NCI-H146 (cell line): ENCODE measurements at places on chromosomes 16 and 17.

DNA sequence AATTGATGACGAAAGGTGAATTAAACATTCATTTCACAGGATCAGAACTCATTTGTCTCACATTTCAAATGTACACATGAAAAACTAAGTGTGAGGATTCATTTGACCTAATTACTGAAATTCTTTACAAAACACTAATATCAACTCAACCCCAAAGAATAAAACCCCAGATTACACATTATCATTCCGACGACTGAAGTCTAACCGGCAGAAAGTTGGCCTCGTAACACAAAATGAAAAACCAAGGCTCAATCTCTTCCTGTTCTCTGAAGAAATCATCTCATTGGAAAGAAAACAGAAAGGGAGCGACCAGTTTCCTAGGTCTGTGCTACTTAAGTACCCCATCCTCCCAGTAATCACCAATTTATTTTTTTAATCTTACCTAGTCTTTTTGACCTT, 1.8 kb downstream of the JPT1 start:
- DNase-seq = no peak

- no peak for DNase-seq
Measured at GRCh38 chr17:29000973-29001372, 4.9 kb downstream of the SEZ6 start.

DNA sequence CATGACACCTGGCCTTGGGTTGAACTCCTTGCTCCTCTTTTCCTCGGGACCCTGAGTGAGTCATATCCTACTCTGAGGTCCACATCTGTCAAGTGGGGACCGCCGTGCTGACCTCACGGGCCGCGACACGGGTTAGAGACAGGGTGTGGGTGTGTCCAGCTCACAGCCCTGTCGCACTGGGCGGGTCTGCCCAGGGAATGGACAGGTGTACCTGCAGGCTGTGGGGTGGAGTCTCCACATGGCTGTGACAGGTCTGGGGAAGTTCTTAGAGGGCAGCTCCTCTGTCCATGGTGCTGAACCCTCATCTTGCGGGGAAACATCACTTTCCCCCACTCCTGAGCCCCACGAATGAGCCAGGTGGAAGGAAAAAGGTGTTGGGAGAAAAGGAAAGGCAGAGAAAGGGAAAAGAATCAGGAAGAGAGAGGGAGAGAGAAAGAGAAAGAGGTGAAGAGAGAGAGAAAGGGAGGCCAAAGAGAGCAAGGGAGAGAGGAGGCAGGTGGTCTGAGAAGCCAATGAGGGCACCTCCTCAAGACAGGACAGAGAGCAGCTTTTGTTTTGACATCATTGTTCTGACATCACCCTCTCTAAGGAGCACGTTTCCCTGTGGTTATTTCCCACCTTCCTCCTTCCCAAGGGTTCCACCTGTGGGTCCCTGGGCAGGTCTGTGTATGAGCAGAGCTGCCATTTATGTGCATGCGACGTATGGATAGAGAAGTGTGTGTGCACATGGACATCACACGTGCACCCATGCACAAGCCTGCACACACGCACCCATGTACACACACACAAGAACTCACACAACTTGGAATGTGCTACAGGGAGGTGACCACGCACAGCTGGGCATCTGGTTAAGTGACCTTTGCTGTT, 32.6 kb upstream of the CBFA2T3 start:
- no peak for DNase-seq

DNA sequence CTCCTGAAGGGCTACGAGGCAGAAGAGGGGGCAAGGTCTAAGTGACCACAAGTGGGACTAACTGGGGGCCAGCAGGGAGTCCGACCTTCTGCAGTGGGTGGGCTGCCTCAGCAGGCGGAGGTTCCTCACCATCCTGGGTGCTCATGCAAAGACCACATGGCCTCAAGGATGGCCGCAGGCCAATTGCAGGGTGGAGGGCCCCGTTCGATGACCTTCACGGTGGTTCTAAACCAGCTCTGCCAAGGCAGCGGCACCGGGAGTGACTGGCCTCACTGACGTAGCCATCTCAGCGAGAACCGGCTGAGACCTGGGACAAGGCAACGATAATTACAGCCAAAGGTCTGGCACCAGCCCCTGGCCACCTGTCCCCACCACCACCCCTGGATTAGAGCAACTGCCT, 5.7 kb downstream of the SMIM5 start:
- DNase-seq = no peak

GRCh38 chr17:55601874-55602364, 90.7 kb upstream of the SMIM36 start:
- DNase-seq = no peak

- peak; percentile 27 for DNase-seq
Measured at GRCh38 chr17:59367657-59368045, 36.2 kb downstream of the YPEL2 start.

GRCh38 chr17:70169709-70170597, 621 bp downstream of the KCNJ2 start:
- DNase-seq = no peak

- no peak for DNase-seq
Measured at GRCh38 chr17:20206591-20206990, 197.4 kb downstream of the SPECC1 start.
